Dermis blood vessel endothelial cell (primary cell): ENCODE measurements at places on chromosomes 7 and 10. TPM values are rescaled to one million over a fixed set of nuclear protein-coding genes. Genes with fewer than 3 reads are reported as not detected.

The SPDYE3 gene
- not detected in 2 replicates for total RNA-seq

The TUBAL3 gene
- 0.28 and 0.34 TPM in 2 replicates for total RNA-seq

DNA sequence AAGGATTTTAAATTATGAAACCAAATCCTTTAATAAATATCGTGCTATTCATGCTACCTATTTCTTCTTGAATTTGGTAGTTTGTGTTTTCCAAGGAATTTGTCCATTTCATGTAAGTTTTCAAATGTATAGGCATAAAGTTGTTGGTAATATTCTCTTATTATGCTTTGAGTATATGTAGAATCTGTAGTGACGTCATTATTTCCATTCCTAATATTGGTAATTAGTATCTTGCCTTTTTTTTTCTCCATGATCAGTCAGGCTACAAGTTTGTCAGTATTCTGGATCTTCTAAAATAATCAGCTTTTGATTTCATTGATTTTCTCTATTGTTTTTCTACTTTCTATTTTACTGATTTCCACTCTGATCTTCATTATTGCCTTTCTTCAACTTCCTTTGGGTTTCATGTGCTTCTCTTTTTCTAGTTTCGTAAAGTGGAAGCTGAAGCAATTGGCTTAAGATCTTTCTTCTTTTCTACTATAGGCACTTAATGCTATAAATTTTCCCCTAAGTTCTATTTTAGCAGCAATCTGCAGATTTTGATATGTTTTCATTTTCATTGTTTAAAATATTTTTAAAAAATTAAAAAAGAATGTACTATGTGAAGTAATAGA is 156.5 kb upstream of the HDAC9 start:
- no peak for DNase-seq

DNA sequence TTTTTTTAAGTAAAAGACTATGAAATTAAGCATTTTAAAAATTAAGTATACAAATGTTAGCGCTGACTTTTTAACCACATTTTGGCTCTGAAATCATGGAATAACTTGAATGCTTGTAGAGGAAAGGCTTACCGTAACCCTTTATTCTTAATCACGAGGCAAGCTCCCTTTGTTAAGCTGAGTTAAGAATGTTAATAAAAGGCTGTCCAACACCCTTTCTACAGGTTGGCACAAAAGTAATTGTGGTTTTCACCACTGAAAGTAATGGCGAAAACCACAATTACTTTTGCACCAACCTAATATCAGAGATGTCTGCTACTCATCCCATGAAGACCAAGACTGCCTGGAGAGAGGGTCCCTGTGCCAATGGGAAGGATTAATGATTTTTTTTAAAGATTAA is 70.6 kb downstream of the STK17A start:
- DNase-seq = no peak

The ZCCHC24 gene
- 7.3 and 9.8 TPM in 2 replicates for total RNA-seq
